Left lung (tissue), 14 donors: ENCODE measurements at places on chromosomes 4 and X. TPM values are rescaled to one million over a fixed set of nuclear protein-coding genes. Genes with fewer than 3 reads are reported as not detected.

GRCh38 chrX:13605611-13606010 lies 36.2 kb downstream of the EGFL6 start:
- no peak for DNase-seq

GRCh38 chrX:16469870-16470269 lies 180.1 kb upstream of the S100G start:
- no peak for DNase-seq

GRCh38 chr4:145860446-145860845 lies 78.2 kb downstream of the ZNF827 start:
- no peak for DNase-seq

DNA sequence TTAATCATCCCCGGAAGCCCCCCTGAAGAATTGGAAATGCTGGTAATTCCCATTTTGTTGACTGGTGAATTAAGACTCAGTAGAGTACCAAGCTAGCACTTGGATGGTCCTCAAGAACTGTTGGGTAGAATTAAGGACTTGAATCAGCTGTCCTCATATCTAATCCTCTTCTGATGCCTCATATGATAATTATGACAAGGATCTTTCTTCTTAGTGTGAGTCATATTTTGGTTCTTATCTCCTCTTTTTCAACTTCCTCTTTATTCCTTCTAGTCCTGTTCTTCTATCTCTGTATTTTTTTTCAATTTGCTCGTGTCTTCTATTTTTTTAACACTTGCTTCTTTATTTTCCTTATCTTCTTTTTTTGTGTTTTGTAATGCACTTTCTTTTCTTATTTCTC lies 206.3 kb upstream of the ANXA3 start:
- no peak for DNase-seq

DNA sequence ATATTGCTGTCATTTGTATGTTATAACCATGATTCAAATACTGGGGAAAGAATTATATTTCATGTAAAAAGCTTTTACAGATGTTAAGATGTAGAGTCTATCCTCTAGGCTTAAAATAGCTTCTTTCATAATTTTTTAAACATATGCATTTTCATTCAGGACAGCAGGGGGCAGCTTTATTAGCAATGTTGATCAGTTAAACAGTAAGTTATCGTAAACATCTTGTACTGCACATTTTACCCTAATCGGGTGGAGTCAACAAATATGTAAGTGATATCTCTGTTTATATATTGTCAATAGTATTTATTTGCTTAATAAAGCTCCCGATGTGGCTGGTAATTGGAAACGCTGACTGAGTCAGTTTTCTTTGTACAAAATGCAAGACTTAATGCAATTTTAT lies 142.5 kb upstream of the MED14 start:
- DNase-seq, result no peak

- no peak for DNase-seq
Observed at GRCh38 chr4:10963241-10963640, 278.7 kb upstream of the CLNK start.

SSX4 gene
- polyA plus RNA-seq, result not detected

GRCh38 chrX:153374426-153374825 lies 26.7 kb downstream of the PNMA6E start:
- no peak for DNase-seq

RBM46 gene
- not detected for polyA plus RNA-seq

PABPC1L2A gene
- polyA plus RNA-seq, result not detected

ENOX2 gene
- polyA plus RNA-seq, result 11.0 TPM

- DNase-seq, result no peak
Observed at GRCh38 chr4:165369522-165369921, 9.3 kb upstream of the CPE start.

DNA sequence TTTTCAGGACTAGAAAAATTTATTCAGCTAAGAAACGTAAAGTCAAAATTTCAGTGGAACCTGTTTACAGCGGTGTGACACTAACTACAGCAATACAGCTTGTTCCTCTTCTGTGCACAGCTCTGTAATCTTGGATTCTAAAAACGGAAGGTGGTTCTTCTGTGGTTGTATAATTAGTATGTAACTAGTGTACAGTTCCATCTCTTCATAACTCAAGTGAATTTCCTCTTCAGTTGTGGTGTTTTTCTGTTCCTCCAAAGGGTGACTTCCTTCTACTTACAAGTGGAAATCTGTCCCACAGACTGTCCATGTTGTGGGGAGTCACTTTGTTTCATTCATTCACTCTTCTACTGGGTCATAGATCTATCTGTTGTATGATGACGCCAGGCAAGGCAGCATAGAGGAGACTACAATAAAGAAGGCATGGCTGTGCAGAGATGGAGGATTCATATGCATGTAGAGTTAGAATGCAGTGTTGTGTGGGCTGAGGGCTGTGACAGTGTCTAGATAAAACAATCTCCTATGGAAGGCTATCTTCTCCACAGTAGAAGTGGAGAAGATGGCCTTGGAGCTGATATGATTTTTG lies 5.4 kb downstream of the DAPP1 start:
- DNase-seq, result no peak

FHDC1 gene
- polyA plus RNA-seq, result 11.3 TPM

SNX25 gene
- polyA plus RNA-seq, result 15.5 TPM

DNA sequence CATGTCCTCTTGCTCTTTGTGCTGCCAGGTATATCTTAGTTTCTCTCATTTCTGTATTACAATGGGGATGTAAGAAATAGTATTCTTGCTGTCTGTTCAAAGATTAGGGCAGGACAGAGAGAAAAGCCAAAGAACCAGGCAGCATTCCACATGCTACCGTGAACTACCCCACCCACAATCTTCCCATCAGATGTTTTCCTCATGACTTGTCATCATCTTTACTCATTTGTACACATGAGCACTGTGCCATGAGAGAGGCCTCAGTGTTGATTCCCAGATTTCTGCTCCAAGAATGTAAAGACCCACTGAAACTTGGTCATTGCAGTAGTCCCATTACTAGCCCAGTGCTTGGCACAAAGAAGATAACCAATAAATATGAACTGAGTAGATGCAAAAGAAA lies 354.6 kb upstream of the RASGEF1B start:
- no peak for DNase-seq

- DNase-seq, result no peak
Observed at GRCh38 chr4:130080872-130081451, 985.0 kb downstream of the C4orf33 start.

OFD1 gene
- 79.1 TPM for polyA plus RNA-seq

- peak; percentile 63 for DNase-seq
Observed at GRCh38 chr4:20809812-20810211, 109.6 kb downstream of the PACRGL start.

RAB39B gene
- polyA plus RNA-seq, result 1.00 TPM

- no peak for DNase-seq
Observed at GRCh38 chr4:123381996-123382395, 14.6 kb upstream of the SPRY1 start.

GRCh38 chrX:136691028-136691809 lies 43.3 kb downstream of the CD40LG start:
- DNase-seq, result no peak

- DNase-seq, result no peak
Observed at GRCh38 chrX:132443196-132444135, 45.4 kb downstream of the MBNL3 start.

GRXCR1 gene
- not detected for polyA plus RNA-seq

DNA sequence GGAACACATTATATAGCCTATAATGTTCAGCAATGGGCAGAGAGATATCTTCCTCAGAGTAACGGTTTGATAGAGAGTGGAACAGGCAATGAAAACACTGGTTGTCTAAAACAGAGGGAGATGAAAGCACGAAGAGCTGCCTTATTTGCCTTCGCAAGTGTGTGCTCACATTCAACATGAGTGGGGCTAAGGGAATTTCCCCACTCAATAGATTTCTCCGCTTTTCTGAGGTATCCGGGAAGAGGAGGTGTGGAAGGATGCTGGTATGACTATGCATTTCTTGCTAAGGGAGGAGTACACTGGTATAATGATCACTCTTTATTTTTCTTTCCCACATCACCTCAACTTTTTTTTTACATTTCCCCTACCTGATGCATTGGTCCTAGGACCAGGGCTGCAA lies 7.8 kb upstream of the GPR82 start:
- DNase-seq, result no peak

DNA sequence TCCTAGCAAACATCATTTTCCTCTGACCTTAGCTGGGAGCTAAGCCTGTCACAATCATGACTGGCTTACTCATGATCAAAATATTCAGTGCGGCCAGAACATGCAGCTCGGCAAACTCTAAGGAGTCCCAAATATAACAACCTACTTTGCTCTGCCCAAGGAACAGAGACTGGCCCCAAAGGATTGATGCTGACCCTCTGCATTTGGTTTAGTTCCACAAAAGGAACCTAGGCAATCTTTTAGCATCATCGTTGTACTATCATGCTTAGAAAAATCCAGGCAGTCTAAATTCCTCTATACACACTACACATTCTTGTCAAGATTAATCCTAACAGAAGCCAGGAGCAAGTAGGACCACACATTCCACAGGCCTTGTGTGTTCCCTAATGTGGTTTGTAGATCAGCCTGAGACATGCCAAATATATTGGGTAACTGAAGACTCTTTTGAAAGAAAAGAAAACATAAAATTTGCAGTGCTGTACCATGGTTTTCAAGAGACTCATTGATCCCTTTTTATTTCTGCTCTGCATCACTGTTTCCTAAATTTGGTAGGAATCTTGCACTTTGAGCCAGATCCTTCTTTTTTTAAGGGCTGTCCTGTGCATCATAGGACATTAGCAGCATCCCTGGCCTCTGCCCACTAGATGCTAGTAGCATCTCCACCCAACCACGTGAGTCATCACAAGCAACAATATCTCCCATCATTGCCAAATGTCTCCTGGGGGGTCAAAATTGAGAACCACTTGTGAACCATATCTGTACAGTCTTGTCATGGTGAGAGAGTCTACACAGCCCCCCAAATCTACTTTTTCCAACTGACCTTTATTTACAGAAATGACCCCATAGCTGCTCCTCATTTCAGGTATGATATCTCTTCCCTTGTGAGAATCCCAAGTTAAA lies 17.6 kb upstream of the CC2D2A start:
- DNase-seq, result no peak

COL4A5 gene
- 203 TPM for polyA plus RNA-seq

- DNase-seq, result no peak
Observed at GRCh38 chrX:138127314-138127713, 561.4 kb downstream of the ZIC3 start.

- peak; percentile 36 for DNase-seq
Observed at GRCh38 chrX:79081895-79082512, 62.5 kb upstream of the GPR174 start.

MAP9 gene
- 21.7 TPM for polyA plus RNA-seq

GRCh38 chrX:101485212-101485949 lies at the start of gene ARMCX4:
Gene ARMCX4, plus strand, starts transcription at chrX:101485456. Its CDS starts 3,134 bp downstream, at chrX:101488590.
- DNase-seq, result peak; percentile 80

DNA sequence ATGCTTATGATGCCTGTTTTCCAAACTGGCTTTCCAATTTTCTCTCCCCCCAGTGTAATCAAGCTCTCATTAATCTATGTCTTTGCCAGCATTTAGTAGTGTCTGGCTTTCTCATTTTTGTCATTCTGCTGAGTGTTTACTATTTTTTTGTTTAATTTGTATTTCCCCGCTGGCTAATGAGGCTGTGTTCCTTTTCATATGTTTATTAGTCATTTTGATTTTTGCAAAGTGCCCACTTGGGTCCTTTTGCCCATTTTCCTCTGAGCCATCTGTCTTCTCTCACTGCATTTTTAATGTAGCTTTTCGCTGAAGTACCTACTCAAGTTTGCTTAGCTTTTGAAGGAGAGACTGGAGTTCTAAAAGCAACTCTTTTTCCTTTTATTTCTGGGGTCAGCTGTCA lies 14.7 kb downstream of the DCK start:
- DNase-seq, result no peak

SERPINA7 gene
- polyA plus RNA-seq, result not detected

COX7B2 gene
- polyA plus RNA-seq, result not detected

- DNase-seq, result no peak
Observed at GRCh38 chrX:106919932-106920452, at the start of gene CLDN2. Gene CLDN2, plus strand, starts transcription at chrX:106920402. Its CDS starts 7,827 bp downstream, at chrX:106928229.

TMEM154 gene
- polyA plus RNA-seq, result 2.4 TPM

CPLX1 gene
- 0.98 TPM for polyA plus RNA-seq

BRCC3 gene
- 21.9 TPM for polyA plus RNA-seq

GRCh38 chrX:45710081-45710801 lies 509.6 kb upstream of the DIPK2B start:
- no peak for DNase-seq

PRSS12 gene
- polyA plus RNA-seq, result 46.2 TPM

CAPN6 gene
- polyA plus RNA-seq, result 25.4 TPM

HTRA3 gene
- 9.7 TPM for polyA plus RNA-seq

HDX gene
- 7.7 TPM for polyA plus RNA-seq

AFP gene
- 25.5 TPM for polyA plus RNA-seq

TENM3 gene
- polyA plus RNA-seq, result 2.9 TPM

LANCL3 gene
- 4.3 TPM for polyA plus RNA-seq

DNA sequence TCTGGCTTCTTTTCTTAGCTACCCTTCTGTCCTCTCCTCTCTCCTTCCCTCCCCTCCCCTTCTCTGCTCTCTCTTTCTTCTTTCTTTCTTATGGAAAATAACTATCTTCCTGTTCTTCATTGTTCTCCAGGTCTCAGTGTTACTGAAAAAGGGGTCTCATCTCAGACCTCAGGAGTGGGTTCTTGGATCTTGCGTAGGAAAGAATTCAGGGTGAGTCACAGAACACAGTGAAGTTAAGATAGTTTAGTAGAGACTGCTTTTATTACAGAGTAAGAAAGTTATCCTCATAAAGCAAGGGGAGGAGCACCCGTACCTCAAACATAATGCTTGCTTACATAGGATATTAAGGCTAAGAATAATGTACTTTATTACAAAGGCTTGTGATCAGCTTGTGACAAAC lies 31.8 kb upstream of the CWH43 start:
- DNase-seq, result no peak

GRCh38 chr4:176287546-176287945 lies 18.5 kb upstream of the ASB5 start:
- no peak for DNase-seq

- no peak for DNase-seq
Observed at GRCh38 chr4:6076391-6076790, 58.2 kb upstream of the C4orf50 start.

DNA sequence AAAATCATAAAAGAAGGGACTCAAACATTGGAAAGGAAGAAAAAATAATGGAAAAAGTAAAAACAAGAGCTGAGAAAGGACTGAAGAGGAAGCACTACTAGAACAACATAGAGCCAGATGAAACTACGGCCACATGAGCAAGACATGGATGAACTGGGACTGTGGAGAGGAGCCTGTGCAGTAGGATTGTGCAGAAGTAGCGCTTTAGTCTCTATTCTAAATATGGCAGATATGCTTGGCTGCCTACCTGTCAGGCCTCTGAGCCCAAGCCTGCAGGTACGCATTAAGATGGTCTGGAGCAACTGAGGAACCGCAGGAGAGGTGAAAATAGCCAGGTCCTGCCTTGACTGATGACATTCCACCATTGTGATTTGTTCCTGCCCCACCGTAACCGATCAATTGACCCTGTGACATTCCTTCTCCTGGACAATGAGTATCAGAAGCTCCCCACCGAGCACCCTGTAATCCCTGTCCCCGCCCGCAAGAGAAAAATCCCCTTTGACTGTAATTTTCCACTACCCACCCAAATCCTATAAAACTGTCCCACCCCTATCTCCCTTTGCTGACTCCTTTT lies 154.3 kb downstream of the CAMK2D start:
- DNase-seq, result no peak

RAI2 gene
- polyA plus RNA-seq, result 17.8 TPM

ENPP6 gene
- polyA plus RNA-seq, result 0.42 TPM
